ENCODE measurements at places on chromosomes 5 and 9.

- peak; percentile 38 for DNase-seq
Measured at GRCh38 chr5:10555277-10555684, 8.6 kb upstream of the ANKRD33B start.

DNA sequence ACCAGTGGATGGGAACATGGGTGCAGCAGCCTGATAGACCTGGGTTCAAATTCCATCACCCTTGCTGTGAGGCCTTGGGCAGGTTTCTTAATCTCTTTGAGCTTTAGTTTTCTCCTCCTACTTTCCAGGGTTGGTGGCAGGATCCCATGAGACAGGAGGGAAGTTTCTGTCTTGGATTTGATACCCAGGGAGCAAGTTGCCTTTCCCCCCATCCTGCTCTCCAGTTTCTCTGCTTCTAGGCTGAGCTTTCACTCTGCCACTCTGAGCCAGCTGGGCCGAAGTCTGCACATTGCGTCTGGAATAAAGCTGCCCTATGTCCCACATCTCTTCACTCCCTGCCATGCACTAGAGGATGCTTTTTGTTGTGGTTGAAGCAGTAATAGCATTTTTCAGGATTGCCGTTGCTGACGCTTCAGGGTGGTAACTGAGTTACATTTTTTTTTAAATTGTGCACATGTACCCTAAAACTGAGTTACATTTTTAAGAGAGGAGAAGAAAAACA is 40.5 kb upstream of the ANGPTL2 start:
- no peak for DNase-seq

- DNase-seq: no peak
Measured at GRCh38 chr5:32228816-32229215, 54.7 kb upstream of the GOLPH3 start.

GRCh38 chr9:15729507-15729906 is 176.7 kb downstream of the CCDC171 start:
- no peak for DNase-seq

- DNase-seq: peak; percentile 2
Measured at GRCh38 chr5:82597437-82597836, 319.3 kb upstream of the RPS23 start.

- no peak for DNase-seq
Measured at GRCh38 chr9:133199648-133200321, 9.3 kb downstream of the OBP2B start.
